ENCODE measurements at places on chromosomes 1 and 21.

DNA sequence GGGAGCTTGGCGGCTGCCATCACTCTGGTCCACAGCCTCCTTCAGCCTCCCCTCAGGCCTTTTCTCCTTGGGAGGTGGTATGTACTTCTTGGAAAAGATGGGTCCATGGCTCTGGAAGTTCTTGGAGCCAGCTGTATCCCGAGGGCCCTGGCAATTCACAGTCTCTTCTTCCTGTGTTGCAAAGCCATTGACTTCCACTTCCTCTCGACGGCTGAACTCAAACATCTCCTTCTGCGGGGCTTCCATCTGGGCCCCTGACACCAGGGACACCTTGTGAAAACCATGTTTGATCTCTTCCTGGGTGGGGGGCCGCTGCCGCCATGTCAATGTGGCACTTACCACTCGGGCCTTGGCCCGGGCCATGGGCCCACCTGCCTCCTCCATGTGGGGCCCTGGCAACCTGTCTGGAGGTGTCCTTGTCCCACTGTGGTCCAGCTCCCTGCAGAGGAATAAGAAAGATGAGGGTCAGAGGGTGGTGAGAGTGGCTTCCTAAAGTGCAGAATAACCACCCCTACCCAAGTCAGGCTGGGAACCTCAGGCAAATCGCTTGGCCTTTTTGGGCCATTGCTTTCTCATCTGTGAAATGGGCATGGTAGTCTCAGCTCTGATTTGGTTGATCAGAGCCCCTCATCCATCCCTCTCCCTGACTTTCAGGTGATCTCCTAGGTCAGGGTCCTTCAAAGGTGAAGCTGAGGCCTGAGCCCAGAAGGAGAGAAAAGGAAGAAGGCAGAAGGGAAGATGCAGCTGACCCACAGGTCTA, 7.5 kb downstream of the CRYBG2 start:
- no peak for DNase-seq

DNA sequence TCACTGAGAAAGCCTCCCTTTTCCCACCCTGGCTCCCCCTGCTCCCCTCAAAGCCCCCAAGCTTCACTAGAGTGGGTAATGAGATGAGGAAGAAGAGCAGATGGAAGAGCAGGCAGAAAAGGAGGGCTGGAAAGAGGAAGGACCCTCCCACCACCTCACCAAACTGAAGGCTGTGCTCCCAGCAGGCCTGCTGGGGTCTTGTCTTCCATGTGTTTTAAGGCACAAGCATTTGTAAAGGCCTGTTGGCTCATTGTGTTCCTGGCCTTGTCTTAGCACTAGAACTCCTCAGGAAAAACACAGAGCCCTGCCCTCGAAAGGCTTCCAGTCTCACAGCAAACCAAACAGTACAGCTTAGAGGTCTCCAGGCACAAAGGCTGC, 51.5 kb downstream of the TOMM20 start:
- DNase-seq: no peak

DNA sequence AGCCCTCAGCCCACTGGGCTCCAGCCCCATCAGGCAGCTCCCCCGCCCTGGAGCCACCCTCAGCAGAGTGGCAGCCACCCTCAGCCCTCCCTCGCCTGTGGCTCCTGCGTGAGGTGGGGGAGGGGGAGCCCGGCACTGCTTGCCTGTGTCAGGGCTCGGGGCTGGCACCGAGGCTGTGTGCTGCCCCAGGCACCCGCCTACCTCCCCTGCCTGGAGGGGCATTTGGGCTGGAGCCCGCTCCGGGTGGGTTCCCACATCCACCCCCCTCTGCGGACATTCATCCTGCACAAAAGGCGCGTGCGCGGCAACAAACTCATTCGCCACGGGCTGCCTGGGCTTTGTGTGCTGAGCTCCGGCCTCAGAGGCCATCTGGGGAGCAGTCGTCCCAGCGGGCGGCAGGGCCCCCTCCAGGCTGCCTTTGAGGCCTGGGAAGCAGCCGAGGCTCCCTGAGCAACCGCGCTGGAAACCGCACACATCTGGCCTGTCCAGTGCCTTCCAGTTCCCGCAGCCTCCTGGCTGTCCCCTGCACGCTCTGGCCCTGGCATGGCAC, 12.6 kb upstream of the TNFRSF14 start:
- peak; percentile 49 for DNase-seq

DNA sequence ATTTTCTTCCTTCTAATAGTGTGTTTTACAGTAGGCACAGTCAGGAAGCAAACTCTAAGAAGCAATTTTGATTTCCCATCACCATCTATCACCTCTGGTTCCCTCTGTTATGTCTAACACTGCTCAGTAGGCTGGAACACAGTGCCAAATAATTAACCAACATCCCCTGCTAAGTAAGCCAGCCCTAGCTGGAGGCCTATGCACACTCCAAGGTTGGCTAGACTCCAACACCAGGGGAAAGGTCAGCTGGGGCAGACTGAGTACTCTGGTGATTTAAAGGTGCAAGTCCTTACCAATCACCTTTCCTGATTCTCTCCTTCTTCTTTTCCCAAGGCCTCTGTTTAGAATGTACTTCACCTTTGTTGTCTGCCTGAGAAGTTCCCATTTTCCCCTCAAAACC, 46.5 kb upstream of the BEND5 start:
- DNase-seq: no peak

GRCh38 chr1:1438531-1439381, 3.3 kb downstream of the VWA1 start:
- no peak for DNase-seq

- DNase-seq: no peak
These were observed 10.6 kb upstream of the USP1 start for GRCh38 chr1:62426237-62426636.

DNA sequence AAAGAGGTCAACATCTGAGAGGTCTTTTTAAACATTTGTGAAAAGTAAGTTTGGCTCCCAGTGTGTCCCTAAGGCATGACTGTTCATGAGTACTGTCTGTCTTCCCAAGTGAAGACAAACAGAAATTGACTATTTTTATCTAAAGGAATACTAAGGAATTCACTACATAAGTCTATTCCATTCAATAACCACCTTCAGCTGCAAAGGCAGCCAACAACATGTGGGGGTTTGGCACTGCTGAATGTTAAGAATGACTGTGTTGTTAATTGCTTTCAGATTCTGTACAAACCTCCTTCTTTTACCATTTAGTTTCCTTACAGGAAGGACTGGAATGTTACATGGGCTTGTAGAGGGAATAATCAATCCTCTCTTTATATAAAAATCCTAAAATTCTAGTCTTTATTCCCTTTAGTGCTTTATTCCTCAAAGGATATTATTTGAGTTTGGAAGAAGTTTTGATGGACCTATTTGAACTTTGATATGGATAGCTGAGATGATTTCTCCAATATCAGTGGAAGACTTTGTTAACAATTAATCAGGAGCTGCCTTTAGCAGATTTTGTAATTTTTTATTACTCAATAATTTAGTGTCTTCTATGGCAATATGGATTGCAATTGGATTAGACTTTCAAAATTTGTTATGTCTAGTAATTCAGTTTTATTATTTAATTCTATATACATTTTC, 201.7 kb upstream of the CHRM3 start:
- DNase-seq: no peak

DNA sequence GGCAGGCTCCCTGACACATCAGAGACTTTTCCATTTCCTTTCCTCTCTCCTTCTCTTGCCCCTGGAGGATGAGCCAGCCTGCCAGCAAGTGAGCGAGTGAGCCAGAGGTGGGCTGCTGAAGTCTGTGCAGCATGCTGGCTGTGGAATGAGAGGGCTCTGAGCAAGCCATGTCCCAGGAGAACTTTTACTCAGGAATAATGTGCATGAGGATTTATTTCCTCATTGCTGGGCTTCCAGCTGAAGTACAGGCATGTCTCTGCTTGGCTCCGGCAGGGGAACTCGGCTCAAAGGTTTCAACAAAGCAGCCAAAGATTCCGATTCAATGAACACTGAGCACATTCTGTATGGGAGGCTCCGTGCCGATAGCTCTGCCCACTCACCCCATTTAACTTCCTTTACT, 43.7 kb downstream of the UBIAD1 start:
- no peak for DNase-seq

DNA sequence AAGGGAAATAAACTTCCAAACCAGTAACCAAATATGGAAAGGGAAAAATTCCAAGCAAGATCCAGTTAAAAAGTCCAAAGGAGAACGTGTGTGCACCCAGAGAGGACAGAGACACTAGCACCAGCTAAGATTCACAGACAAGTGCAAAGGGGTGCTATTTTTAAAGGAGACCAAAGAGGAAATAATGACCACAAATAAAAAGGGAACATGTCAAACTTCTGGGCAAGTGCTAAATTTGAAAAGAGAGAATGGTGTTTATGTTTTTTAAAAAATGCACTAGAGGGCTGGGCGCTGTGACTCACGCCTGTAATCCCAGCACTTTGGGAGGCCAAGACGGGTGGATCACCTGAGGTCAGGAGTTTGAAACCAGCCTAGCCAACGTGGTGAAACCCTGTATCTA, 8.6 kb downstream of the JAM2 start:
- DNase-seq: no peak

GRCh38 chr1:58282623-58283387, 263.7 kb downstream of the OMA1 start:
- no peak for DNase-seq

DNA sequence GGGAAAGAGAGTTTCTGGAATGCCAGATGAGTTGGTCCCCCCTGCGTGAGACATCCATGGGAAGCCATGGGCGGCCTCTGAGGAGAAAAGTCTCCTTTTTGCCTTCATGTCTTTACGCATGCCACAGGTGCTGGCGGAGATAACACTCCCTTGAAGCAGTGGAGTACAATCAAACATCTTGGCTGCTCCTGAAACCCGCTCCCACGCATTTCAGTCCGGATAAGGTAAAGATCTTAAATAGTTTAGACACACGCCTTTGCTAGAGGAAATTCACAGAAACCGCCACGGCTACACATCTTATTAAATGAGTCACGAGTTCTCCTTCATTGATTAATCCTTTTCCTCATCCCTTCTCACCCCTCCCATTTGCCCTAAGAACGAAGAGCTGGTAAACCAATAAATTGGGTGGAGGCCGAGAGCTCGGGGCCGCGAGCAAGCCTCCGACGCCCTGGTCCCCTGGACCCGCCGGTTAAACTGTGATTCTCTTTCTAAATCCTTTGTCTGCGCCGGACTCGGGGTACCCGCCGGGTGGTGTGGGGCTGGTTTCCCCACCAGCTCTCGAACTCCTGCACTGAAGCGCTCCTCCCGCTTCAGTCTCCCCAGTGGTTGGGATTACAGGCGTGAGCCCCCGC, 6.6 kb upstream of the ZNF669 start:
- DNase-seq: peak; percentile 50

GRCh38 chr1:165431079-165431478, 13.8 kb downstream of the RXRG start:
- DNase-seq: no peak

- no peak for DNase-seq
These were observed 108.3 kb upstream of the USH2A start for GRCh38 chr1:216531263-216532239.

- peak; percentile 10 for DNase-seq
These were observed 55.0 kb upstream of the PAXBP1 start for GRCh38 chr21:32826329-32827167.

- DNase-seq: no peak
These were observed 522.6 kb upstream of the PLXNA2 start for GRCh38 chr1:208766832-208767231.

- no peak for DNase-seq
These were observed 20.9 kb upstream of the GPR153 start for GRCh38 chr1:6281511-6282402.

DNA sequence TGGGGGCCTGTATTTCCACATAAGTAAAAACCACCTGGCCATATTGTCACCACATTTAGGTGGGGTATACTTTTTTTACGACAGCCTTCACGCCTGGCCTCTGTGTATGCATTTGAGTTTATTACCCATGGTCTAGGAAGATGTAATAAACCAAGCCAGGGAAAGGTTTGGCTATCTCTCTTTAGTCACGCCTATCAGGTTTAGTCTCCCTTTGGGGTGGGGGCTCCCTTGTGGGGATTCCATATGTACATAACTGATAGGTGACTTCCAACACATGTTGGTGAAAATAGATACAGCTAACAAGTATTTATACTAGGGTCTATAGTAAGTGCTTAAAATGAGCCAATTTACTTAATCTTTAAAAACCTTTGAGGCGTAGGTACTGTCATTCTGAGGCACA, 4.2 kb downstream of the YBX1 start:
- no peak for DNase-seq

DNA sequence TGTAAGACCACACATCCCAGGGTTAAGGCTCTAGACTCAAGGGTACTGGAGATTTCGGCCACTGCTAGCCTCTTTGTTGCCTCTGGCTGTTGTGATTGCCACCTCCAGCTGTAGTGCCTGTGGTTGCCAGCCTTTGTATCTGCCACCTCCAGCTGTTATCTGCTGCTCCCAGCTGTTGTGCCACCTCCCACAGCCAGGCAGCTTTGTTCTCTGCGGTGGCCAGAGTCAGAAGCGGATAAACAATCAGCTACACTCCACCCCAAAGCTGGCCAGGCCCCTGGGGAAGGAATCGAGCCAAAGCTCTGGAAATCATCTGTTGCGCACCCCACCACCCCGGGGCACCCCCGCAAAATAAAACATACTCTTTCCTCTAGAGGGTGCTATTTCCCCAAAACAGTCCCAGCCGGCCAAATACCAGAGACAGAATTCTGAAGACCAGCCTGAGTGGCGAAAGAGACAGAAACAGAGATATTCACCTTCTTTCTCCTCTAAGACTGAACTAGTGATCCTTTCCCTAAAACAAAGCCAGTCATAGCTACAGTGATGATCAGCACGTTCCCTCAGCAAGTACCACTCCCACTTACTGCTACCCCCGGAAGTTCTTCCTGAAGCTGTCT, 14.8 kb upstream of the PIGM start:
- peak; percentile 39 for DNase-seq

DNA sequence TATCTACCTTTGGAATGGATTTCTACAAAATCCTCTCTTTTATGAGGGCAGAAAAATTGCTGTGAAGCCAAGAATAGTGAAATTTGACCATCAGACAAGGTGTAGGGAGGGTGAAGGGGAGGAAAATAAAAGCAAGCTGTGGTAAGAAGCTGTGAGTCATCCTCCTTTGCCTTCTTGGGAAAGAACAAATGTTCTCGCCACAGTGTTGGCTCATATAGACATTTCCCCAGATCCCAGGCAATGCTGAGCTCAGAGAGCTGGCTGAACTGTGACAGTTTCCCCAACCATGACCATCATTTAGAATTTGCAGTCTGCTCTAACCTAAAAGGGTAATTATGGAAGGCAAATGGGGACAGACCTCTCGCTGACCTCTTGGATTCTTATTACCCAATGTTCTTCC, 235.4 kb downstream of the PBX1 start:
- no peak for DNase-seq

DNA sequence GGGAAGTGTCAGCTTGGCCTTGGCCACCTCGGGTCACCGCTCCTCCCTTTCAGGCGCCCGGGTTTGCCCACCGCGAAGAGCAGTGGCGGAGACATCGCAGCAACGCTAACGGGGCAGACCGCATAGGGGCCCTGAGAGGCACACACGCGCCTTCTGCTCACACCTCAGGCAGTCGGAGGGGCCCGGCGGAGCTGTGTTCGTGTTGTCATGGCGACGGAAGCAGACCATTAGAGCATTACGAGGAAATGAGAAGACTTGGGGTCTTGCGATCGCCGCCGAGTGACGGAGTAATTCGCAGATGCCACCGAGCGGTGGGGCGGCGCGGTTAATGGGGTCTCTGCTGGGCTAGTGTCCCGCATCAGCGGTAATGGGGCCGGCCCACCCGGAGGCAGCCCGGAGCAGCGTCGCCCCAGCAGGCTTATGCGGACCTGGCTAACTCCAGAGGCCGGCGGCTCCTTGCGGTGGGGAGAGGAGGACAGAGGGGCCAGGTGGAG, 144.1 kb downstream of the TNR start:
- DNase-seq: no peak
